ENCODE measurements at places on chromosomes 7 and 10.
A peak's percentile ranks its signal among the peaks of the same experiment; 100 is the strongest.

DNA sequence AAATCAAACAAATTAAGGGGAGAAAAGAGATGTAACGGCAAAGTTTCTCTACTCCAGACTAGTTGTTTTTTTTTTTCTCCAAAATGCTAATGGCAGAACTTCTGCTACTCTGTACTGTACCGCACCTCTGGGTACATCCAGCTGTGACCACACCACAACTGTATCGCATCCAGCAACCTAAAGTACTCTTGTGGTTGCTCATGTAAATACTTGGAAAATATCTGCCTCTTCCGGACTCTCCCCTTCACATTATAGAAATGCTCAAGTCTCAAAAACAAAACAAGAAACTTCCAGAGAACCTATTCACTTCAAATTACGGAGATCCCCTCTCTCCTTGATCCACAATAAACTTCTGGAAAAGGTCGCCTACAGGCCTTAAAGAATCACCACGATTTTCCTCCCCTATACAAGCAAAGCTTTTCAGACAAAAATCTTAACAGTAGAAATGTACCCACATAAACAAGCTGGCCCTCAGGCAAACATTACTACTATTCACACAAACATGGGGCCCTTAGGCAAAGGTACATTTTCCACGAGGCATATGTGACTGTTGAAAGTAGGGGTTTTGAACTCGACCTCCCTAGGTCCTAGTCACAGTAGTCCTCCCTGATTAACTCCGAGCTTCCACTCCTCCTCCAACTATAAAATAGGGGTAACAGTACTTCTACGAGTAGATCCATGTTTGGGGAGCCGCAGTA lies 222.9 kb upstream of the MKLN1 start:
- no peak for DNase-seq

DNA sequence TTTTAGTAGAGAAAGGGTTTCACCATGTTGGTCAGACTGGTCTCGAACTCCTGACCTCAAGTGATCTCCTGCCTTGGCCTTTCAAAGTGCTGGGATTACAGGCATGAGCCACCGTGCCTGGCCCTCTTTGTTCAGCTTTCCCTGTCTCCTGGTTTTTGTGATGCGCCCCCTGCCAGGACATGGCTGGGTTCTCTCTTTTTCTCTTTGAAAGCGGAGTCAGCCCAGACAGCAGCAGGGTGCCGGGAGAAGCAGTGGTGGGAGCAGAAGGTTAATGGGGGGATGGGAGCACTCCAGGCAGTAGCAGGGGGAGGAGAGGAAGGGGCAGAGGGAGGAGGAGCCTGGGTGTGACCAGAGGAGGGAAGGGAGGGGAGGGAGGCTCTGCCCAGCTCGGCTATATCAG lies 1.8 kb downstream of the MUC3A start:
- no peak for DNase-seq

GRCh38 chr7:99789441-99790070 lies 5.6 kb upstream of the CYP3A4 start:
- no peak for DNase-seq

- DNase-seq = no peak
Measured at GRCh38 chr10:121578965-121579364, 19.3 kb downstream of the FGFR2 start.

GRCh38 chr10:5584895-5585516 lies 60.2 kb downstream of the CALML3 start:
- no peak for DNase-seq

DNA sequence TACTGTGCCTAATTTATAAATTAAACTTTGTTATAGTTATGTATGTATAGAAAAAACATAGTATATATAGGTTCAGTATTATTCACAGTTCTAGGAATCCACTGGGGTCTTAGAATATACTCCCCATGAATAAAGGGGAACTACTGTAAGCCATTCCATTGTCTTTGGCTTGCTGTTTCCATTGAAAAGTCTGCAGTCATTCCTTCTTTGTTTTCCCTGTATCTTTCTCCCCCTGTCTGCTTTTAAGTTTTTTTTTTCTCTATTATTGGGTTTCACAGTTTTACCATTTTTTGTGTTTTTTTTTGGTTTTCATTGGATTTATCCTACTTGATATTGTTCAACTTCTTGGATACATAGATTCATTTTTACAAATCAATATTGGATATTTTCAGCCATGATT lies 6.7 kb upstream of the PNLIP start:
- no peak for DNase-seq

DNA sequence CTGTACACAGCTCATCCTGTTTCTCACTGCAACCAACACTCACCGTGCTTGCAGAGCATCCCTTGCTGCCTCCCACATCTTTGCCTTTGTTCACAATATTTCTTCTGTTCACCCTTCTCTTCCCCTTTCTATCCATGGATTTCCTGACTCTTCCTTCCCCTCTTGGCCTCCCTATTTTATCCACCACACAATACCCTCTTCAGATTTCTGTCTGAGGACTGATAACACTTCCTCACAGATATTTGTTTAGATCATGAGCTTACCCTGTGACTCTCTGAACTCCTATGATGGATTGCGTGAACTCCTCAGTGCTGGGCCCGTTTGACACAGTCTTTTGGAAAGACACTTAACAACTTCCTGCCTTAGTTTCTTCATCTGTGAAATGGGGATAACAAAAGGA lies 62.8 kb upstream of the GPR158 start:
- DNase-seq = no peak

GRCh38 chr7:95628831-95629439 lies 32.6 kb upstream of the PDK4 start:
- no peak for DNase-seq

- peak; percentile 54 for DNase-seq
Measured at GRCh38 chr7:43954524-43955228, 28.4 kb downstream of the UBE2D4 start.

DNA sequence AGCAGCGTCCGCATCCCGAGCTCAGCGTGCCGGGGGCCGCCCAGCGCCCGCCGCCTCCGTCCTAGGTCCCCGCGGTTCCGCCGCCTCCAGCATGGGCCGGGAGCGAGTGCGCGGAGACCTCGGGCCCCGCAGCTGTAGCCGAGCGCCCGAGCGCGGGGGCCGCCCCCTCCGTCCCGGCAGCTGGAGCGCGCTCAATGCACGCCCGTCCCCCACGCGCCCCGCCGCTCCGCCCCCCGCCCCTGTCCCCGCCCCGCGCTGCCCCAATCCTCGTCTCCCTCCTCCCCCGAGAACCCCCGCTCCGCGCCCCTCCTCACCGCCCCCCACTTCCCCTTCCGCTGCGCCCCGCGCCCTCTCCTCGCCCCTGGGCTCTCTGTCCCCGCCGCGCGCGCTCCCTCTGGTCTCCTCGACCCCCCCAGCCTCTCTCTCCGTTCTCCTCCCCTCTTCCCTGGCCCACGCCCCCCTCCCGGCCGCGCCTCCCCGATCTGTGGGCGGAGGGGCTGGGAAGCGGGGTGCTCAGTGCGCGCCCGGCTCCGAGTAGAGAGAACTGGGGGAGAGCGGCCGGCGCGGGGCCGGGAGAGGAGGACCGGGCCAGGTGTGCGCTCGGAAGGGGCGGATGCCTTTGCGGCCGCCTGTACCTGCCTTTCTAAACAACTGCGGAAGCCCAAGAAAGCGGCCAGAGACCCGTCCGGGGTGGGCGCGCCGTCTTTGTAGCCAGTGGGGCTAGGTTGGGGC lies at the start of gene VIPR2:
TSS of gene VIPR2 (minus strand) at position 110 of the 732 bp plus-strand sequence. CDS start at position 14, 96 bp downstream.
- no peak for DNase-seq
